T-cell (primary cell): ENCODE measurements at places on chromosomes 12 and 14.

- H3K4me1 ChIP-seq: peaks cover 14% of the 10 kb centered on the region
- H3K36me3 ChIP-seq: no peaks in the 10 kb centered on the region
- peaks cover 8% of the 10 kb centered on the region for H3K27me3 ChIP-seq
- H3K4me3 ChIP-seq: no peak overlapping the region
- DNase-seq: no peak
- no peak overlapping the region for H3K27ac ChIP-seq
Measured at GRCh38 chr14:36516719-36517241, 3.3 kb downstream of the NKX2-1 start.

DNA sequence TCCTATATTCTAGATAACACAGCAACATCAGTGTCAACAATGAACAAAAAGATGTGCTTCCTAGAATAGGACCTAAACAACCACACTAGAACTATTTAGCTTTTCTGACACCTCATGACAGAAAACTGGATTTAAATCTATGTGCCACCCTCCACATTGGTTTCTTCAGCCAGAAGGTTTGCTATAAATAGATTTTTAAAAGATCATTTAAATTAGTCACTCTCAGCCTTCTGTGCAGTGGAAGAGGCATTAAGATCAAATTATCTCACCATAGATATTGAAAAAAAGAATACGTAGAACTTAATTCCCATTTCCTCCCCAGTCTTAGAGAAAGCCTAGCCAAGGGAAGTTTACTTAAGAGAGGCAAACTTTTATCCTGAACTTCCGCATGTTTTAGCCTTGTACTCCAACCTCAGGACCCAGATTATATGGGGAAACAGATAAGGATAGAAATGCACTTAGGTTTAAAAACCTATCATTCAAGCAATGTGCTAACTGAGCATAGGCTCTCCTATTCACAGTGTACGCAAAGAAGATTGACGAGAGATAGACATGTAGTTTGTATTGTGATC is 59.6 kb downstream of the NELL2 start:
- peaks cover 31% of the 10 kb centered on the region for H3K4me1 ChIP-seq
- no peaks in the 10 kb centered on the region for H3K36me3 ChIP-seq
- DNase-seq: no peak
- no peak overlapping the region for H3K4me3 ChIP-seq
- no peak overlapping the region for H3K27ac ChIP-seq

DNA sequence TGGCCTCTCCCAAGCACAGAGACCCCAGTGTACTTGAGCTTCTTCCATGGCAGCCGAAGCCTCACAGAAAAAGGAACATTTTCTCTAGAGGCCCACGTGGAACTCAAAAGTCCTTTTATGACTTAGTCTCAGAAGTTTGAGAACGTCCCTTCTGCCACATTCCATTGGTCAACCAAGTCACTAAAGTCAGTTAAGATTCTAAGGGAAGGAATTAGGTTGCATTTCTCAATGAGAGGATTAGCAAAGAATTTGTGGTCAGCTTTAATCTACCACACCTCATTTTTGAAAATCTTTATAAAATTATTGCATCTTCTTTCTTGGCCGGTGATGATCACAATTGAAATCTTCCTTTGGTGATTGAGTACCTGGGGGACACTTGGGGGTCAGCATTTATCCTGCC is 279.9 kb upstream of the TBX3 start:
- no peaks in the 10 kb centered on the region for H3K4me1 ChIP-seq
- H3K36me3 ChIP-seq: no peaks in the 10 kb centered on the region
- H3K4me3 ChIP-seq: no peak overlapping the region
- no peak overlapping the region for H3K27ac ChIP-seq
- H3K27me3 ChIP-seq: no peaks in the 10 kb centered on the region

DNA sequence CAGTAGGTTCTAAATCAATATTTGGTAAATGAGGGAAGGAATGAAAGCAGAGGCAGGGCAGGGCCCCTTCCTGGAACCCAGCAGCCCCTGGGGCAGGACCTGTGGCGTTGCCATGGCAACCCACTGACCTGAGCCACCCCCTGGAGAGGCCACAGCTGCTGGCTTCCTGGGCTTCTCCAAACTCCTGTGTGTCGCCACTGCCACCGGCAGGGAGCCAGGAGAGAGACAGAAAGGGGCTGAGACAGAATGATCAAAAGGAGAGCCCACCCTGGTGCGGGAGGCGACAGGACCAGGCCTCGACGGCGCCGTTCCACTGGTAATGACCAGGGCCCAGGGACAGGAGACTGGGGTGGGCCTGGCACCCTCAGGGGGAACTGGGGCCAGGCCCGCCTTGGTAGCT is 18.2 kb downstream of the RFX4 start:
- H3K27ac ChIP-seq: no peak overlapping the region
- H3K4me3 ChIP-seq: no peak overlapping the region
- no peak for DNase-seq
- peaks cover 5% of the 10 kb centered on the region for H3K27me3 ChIP-seq
- no peaks in the 10 kb centered on the region for H3K4me1 ChIP-seq
- no peaks in the 10 kb centered on the region for H3K36me3 ChIP-seq

GRCh38 chr14:104872469-104873341 is 7.6 kb downstream of the CEP170B start:
- no peak overlapping the region for H3K27ac ChIP-seq
- H3K27me3 ChIP-seq: no peaks in the 10 kb centered on the region

GRCh38 chr12:103334466-103334865 is 161.3 kb downstream of the C12orf42 start:
- H3K27me3 ChIP-seq: no peaks in the 10 kb centered on the region
- H3K36me3 ChIP-seq: no peaks in the 10 kb centered on the region
- H3K4me3 ChIP-seq: no peak overlapping the region
- no peak for DNase-seq

DNA sequence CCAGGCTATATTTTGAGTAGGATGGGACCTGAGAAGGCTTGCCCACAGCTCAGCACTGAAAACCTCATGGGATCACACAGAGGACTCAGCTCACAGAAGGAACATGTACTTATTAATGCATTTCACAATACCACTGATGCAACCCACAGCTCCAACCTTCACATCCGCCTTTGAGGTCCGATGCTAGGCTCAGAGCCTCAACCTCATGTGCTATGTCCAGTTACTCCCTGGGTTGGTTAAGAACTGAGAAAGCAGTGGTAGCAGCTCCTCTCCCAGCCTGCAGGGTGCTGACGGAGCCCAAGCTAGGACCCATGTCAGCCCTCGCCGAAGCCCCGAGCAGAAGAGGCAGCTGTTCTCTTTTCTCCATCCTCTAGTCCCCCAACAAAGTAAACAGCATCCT is 52.9 kb downstream of the SPTB start:
- H3K4me1 ChIP-seq: no peaks in the 10 kb centered on the region
- H3K36me3 ChIP-seq: no peaks in the 10 kb centered on the region
- H3K4me3 ChIP-seq: no peak overlapping the region
- H3K27ac ChIP-seq: no peak overlapping the region
- no peak for DNase-seq

- H3K27me3 ChIP-seq: no peaks in the 10 kb centered on the region
- no peak overlapping the region for H3K4me3 ChIP-seq
- no peak for DNase-seq
- no peak overlapping the region for H3K27ac ChIP-seq
Measured at GRCh38 chr14:93369713-93370266, 22.8 kb downstream of the COX8C start.

- H3K27me3 ChIP-seq: no peaks in the 10 kb centered on the region
- no peak overlapping the region for H3K4me3 ChIP-seq
- DNase-seq: no peak
- no peaks in the 10 kb centered on the region for H3K4me1 ChIP-seq
- H3K36me3 ChIP-seq: no peaks in the 10 kb centered on the region
Measured at GRCh38 chr14:84777356-84777755, 752.6 kb upstream of the FLRT2 start.

- no peaks in the 10 kb centered on the region for H3K27me3 ChIP-seq
- peaks cover 34% of the 10 kb centered on the region for H3K36me3 ChIP-seq
- no peak for DNase-seq
Measured at GRCh38 chr14:58297412-58297761, 968 bp upstream of the ARID4A start.

DNA sequence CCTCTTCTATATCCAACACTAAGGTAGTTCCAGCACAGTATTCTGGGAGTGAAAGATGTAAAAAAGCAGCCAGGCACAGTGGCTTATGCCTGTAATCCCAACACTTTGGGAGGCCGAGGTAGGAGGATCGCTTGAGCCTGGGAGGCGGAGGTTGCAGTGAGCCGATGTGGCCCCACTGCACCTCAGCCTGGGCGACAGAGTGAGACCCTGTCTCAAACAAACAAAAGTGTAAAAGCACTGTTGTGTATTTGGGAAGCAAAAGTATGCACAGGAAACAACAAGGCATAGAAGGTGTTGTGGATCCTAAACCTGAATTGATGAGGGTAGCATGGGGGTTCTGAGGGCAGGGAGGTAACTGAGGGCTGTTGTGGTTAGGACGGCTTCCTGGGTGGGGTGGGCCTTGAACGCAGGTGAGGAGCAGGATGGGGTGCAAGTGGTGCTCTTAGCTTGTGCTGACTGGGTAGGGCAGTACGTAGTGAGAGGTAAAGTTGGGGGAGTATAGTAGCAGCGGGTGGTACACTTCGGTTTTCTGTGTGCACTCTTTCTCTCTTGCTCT is 64.2 kb downstream of the RASSF3 start:
- H3K27ac ChIP-seq: peak overlapping the region; percentile 91
- H3K27me3 ChIP-seq: no peaks in the 10 kb centered on the region

- no peaks in the 10 kb centered on the region for H3K4me1 ChIP-seq
- no peak overlapping the region for H3K27ac ChIP-seq
- H3K4me3 ChIP-seq: no peak overlapping the region
Measured at GRCh38 chr12:25001311-25001710, 52.4 kb upstream of the BCAT1 start.

- peak; percentile 65 for DNase-seq
- H3K27ac ChIP-seq: peak overlapping the region; percentile 100
- peaks cover 68% of the 10 kb centered on the region for H3K4me1 ChIP-seq
- H3K36me3 ChIP-seq: no peaks in the 10 kb centered on the region
- peak overlapping the region; percentile 60 for H3K4me3 ChIP-seq
Measured at GRCh38 chr14:50001999-50002925, 109.4 kb downstream of the ARF6 start.

- DNase-seq: peak; percentile 47
- peaks cover 46% of the 10 kb centered on the region for H3K27me3 ChIP-seq
- H3K4me3 ChIP-seq: peak overlapping the region; percentile 81
- peaks cover 54% of the 10 kb centered on the region for H3K4me1 ChIP-seq
Measured at GRCh38 chr12:48980389-48980952, 2.3 kb downstream of the WNT1 start.

GRCh38 chr14:99820702-99821331 is 27.6 kb downstream of the EML1 start:
- no peak overlapping the region for H3K4me3 ChIP-seq
- peaks cover 37% of the 10 kb centered on the region for H3K27me3 ChIP-seq
- no peak overlapping the region for H3K27ac ChIP-seq
- DNase-seq: no peak

- peak overlapping the region; percentile 52 for H3K27ac ChIP-seq
- H3K4me1 ChIP-seq: peaks cover 56% of the 10 kb centered on the region
- no peak overlapping the region for H3K4me3 ChIP-seq
- DNase-seq: no peak
- H3K27me3 ChIP-seq: no peaks in the 10 kb centered on the region
Measured at GRCh38 chr14:63867933-63868921, 15.4 kb downstream of the SYNE2 start.

- H3K4me1 ChIP-seq: no peaks in the 10 kb centered on the region
- no peak for DNase-seq
- H3K4me3 ChIP-seq: no peak overlapping the region
- peaks cover 6% of the 10 kb centered on the region for H3K36me3 ChIP-seq
- no peaks in the 10 kb centered on the region for H3K27me3 ChIP-seq
Measured at GRCh38 chr12:120734210-120734609, 8.6 kb downstream of the ACADS start.

DNA sequence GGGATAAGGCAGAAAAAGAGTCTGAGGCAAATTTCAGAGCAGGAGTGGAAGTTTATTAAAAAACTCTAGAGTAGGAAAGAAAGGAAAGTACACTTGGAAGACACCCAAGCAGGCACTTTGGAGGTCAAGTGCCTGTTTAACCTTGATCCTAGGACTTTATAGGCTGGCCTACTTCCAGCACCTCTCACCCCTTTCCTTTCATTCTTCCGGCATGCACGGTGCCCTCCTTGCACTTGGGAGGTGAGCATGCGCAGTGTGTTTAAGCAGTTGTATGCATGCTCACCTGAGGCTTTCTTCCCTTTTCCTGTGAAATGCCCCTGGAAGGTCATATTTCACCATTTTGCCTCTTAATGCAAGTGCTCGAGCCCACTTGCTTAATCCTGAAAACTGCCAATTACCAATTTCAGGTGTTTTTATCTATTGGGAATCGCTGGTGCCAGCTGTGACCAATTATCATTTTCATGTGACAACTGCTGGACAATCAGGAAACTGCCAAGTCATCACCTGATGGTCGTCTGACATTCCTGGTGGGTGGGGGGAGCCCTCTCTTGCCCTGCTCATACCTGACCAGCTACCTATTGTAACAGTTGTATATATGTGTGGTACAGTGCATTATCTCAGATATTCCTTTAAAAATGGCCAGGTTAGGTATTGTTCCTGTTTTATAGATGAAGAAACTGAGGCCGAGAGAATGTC is 53.5 kb downstream of the SUDS3 start:
- DNase-seq: no peak
- H3K36me3 ChIP-seq: no peaks in the 10 kb centered on the region
- no peak overlapping the region for H3K27ac ChIP-seq
- no peak overlapping the region for H3K4me3 ChIP-seq
- no peaks in the 10 kb centered on the region for H3K4me1 ChIP-seq

DNA sequence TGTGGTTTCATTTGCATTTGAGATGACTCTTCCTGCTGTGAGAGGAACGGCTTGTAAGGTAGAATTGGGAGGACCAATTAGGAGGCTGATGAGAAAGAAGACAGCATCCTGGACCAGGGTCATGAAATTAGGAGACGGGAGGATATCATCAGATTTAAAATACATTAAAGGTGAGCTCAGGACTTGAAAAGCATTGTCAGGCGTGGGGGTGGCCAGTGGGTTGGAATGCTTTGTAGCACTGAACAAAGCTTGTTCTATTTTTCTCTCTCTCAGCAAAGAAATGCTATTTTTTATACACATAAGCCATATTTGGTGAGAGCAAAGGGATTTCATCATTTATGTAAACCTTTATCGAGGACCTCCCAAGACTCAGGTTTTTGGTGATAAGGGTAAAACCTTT is 157.5 kb downstream of the TMEM132D start:
- no peaks in the 10 kb centered on the region for H3K4me1 ChIP-seq
- DNase-seq: no peak
- no peak overlapping the region for H3K4me3 ChIP-seq
- no peak overlapping the region for H3K27ac ChIP-seq
- no peaks in the 10 kb centered on the region for H3K36me3 ChIP-seq

- H3K4me3 ChIP-seq: no peak overlapping the region
- H3K27me3 ChIP-seq: no peaks in the 10 kb centered on the region
- no peaks in the 10 kb centered on the region for H3K36me3 ChIP-seq
- no peak for DNase-seq
- H3K27ac ChIP-seq: no peak overlapping the region
- H3K4me1 ChIP-seq: no peaks in the 10 kb centered on the region
Measured at GRCh38 chr12:88307961-88308360, 165.9 kb downstream of the TMTC3 start.
